Cortex of kidney (tissue), 1 donor: ENCODE measurements at places on chromosomes 13 and 19.

DNA sequence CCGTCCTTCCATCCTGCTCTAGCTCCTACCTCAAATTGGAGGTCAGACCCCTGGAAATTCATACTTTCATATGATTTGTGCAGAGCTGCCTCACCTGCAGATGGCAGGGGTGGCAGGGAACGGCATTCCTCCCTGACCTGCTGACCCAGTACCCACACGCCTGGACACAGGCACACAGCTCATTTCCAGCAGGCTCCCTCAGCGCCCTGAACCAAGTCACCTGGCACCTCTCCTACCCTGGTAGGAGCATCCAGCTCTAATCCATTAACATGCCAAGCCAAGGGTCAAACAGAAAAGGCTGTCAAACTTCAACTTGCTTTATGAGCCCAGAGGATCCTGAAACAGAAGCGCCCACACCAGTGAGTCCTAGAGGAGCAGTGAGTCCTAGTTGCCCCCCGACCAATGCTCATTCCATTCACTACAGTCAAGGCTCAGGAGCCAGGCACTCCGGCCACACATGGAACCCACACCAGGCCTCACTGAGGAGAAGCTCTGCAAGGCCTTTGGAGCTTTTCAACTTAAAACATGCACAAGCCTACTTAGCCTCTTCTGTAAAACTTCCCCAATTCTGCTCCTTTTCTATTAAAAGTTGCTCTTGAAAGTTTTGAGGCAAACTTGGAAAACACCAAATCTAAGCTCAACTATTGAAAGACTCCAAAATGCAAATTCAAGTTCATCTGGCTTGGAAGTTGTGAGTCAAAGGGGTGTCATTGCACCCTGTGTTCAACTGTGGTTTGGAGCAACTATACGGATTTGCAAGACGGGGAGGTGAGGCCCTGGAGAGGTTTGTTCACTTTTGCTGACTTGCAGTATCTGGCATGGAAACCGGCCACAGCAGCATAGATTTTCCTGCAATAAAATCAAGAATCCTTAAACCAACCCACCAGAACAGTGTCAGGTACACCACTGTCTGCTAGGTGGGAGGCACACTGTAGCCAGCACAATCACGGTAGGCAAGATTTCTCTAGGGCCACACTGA lies 96.7 kb downstream of the CRYL1 start:
- DNase-seq = no peak

DNA sequence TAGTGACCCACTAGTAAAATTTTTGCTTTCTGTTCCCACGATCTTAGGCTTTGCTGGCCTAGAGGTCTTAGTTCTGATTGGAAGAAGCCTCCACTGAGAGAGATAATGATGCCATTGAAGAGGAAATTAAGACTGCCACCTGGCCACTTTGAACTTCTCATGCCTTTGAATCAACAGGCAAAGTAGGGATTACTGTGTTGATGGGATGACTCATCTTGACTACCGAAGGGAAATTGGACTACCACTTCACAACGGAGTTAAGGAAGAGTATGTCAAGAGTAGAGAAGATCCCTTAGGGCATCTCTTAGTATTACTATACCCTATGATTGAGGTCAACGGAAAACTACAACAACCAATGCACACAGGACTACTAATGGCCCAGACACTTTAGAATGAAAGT lies 12.7 kb upstream of the FREM2 start:
- DNase-seq = no peak

GRCh38 chr19:47509973-47510372 lies 4.9 kb downstream of the NAPA start:
- no peak for DNase-seq

- no peak for DNase-seq
Observed at GRCh38 chr13:82698383-82698782, 1183.9 kb downstream of the SLITRK1 start.

GRCh38 chr13:99977912-99978798 lies 3.4 kb upstream of the ZIC2 start:
- DNase-seq = no peak

- DNase-seq = no peak
Observed at GRCh38 chr19:18514800-18515682, 6.8 kb downstream of the ELL start.

- no peak for DNase-seq
Observed at GRCh38 chr13:77099415-77099814, 72.5 kb upstream of the FBXL3 start.

- DNase-seq = no peak
Observed at GRCh38 chr19:41541990-41542584, 33.9 kb upstream of the CEACAM21 start.

DNA sequence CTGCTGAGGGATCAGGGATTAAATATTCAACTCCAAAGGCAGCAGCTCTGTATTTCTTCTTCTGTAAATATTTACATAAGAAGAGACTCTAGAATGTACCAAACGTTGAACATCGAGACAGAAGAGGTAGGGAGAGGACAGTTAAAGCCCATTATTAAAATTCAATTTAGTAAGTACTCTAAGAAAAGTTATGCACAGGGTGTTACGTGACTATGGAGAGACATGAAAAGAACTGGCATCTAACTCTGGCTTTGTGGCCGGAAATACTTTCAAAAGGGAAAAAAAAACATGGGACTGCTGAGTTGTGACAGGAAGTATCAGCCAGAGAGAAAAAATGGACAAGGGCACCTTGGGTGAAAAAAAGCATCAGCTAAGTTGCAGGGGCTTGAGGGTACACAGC lies 36.7 kb downstream of the LNX2 start:
- DNase-seq = no peak

GRCh38 chr19:50739132-50739913 lies 16.2 kb downstream of the CLEC11A start:
- no peak for DNase-seq

DNA sequence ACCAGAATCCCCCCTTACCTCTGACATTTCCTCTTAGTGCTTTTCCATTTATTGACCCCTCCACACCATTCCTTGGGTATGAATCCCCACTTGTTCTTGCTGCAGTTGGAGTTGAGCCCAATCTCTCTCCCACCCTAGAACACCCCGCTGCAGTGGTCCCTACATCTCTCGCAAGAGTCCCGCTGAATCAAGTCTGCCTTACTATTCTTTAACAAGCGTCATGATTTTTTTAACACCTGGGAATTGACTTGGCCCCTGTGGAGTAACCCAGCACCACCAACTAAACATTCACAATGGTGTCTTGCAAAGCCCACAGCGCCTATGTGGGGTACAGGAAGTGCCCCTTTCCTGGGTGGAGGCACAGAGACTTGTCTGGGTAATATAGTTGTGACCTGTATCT lies 13.2 kb upstream of the ZNF599 start:
- no peak for DNase-seq

GRCh38 chr13:99700468-99700867 lies 199.2 kb downstream of the TM9SF2 start:
- no peak for DNase-seq

GRCh38 chr13:103187721-103188156 lies 121.5 kb upstream of the SLC10A2 start:
- DNase-seq = no peak

- no peak for DNase-seq
Observed at GRCh38 chr19:43738780-43739211, 16.0 kb downstream of the SMG9 start.

GRCh38 chr19:7182489-7182888 lies 111.7 kb downstream of the INSR start:
- DNase-seq = no peak

GRCh38 chr13:79477968-79478367 lies 3.0 kb upstream of the NDFIP2 start:
- DNase-seq = no peak

GRCh38 chr19:2049741-2050348 lies 1.2 kb downstream of the MKNK2 start:
- no peak for DNase-seq

- no peak for DNase-seq
Observed at GRCh38 chr19:4676955-4677731, 7.0 kb upstream of the MYDGF start.

DNA sequence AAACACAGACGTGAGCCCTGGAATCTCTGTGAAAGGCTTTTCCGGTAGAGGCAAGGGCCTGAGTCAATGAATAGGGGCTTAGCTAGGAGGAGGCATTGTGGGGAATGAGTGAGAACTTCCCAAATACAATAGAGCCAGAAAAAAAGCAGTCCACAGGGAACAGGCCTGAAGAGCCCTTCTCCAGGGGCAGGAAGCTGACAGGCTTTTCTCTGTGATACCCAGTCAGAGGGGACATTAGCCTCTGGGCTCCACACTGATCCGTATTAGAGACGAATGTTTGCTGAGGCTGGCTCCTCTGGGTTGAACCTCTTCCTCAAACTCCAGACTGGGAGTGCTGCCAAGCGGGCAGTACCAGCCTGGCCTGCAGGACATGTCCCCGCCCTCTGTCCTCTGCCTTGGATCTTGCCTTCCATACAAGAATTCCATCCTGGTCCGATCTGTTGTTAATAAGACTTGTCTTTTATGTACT lies 2.3 kb downstream of the DHRS12 start:
- DNase-seq = no peak

DNA sequence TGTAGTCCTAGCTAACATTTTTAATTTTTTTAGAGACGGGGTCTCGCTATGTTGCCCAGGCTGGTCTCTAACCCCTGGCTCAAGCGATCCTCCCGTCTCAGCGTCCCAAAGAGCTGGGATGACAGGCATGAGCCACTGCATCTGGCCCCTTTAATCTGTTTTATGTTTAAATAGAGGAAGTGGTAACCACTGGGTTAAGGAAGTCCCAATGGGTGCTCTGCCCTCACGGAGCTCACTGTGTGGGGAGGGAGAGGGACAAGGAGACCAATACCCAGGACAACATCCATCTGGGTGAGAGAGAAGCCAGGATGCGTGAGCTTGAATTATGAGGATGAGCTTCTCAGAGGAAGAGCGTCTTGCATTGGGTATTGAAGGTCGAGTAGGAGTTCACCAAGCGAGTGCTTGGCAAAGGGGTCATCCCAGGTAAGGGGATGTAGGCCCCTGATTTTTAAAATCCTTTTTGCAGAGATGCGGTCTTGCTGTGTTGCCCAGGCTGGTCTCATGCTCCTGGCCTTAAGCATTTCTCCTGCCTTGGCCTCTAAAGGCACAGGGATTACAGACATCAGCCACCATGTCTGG lies 13.8 kb downstream of the YJU2 start:
- no peak for DNase-seq

- no peak for DNase-seq
Observed at GRCh38 chr19:1028062-1028926, 1.9 kb downstream of the CNN2 start.

GRCh38 chr13:99074693-99075092 lies 96.8 kb upstream of the DOCK9 start:
- no peak for DNase-seq

DNA sequence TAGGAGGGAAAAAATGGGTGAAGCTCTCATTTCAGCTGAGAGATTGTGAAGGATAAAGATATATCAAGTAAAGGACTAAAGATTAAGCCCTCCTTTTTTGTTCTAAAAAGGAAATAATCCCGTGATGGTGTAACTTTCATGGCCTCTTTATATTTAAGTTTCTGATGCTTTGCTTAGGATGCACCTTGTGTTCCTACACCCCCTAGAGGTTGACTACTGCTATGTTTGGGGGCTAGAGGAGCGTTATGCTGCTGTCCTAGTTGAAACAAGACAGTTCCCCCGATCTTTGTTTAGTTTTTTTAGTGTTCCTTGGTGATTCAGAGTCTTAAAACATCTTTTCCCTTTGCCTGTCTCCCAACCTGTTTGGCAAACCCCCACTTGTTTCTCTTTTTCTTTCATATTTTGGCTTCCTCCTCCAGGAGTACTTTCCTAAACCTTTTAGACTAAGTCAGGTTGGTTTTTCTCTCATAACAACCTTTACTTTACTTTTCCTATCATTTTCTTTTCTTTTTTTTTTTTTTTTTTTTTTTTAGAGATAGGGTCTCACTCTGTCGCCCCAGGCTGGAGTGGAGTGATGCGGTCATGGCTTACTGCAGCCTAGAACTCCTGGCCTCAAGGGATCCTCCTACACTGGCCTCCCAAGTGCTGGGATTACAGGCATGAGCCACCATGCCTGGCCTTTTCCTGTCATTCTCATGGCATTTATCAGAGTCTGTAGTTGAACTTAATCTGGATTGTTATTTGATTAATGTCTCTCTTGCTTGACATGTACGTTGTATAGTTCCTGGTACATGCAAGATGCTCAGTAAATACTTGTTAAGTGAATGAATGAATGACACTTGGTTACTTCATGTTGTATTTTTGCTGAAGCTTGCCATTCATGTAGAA lies 2.8 kb downstream of the UBA2 start:
- no peak for DNase-seq

DNA sequence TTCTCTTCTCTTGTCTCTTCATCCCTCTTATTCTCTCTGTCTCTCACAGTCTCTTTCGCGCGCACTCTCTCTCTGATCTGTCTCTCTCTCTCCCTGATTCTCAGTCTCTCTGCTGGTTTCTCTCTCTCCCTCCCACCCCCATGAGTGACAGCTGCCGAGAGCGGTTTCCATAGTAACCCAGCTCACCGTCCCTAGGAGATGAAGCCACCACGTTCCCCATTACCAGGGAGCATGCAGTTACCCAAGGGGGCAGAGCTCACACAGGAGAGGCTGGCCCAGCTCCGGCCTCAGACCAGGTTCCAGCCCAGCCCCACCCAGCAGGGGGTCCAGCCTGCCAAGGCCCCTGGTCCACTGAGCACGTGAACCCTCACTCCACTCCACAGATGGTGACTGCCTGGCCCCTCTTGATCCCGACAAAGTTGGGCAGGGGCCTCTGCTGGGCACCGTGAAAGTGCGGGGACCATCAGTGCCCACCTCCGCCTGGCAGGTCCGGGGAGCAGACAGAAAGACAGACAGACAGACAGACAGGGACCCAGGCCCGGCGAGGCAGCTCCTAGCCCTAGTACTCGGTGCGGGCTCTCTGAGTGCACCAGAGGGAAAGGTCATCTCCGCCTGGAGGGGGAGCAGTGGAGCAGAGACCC lies 50.6 kb downstream of the CELF5 start:
- no peak for DNase-seq

GRCh38 chr13:21701460-21701859 lies 30.6 kb downstream of the FGF9 start:
- no peak for DNase-seq

DNA sequence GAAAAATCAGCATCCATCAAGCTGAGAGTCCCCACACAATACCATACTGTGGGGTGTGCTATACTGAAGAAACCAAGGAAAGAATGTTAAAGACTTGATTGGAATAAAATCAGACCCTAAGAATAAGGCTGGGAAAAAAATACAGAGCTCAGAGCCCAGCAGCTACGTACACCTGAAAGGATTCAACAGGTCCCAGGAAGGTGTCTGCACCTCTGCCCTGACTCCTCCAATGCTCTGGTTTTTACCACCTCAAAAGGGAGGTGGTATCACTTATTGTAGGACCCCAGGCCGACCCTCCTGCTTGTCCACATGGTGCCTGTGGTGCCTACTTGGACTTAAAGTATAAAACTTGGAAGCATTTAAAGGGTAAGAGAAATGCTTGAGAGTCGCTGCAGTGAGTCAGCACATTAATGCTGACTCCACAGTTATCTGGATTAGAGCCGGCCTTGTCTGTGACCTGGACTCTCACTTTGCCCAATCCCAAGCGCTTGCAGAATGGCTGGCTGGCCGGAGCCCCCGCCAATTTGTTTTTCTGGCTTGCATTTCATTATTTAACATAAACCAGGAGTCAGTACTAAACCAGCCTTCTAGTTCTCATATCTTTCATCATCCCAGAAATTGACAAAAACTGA lies 110.1 kb downstream of the FGF14 start:
- DNase-seq = no peak
